Stimulated activated CD4-positive, alpha-beta T cell treated with anti-CD3 and anti-CD28 coated beads, Interleukin-15, amount 100 ng/mL, for 1 hour (primary cell): ENCODE measurements at places on chromosomes 11 and 22.

DNA sequence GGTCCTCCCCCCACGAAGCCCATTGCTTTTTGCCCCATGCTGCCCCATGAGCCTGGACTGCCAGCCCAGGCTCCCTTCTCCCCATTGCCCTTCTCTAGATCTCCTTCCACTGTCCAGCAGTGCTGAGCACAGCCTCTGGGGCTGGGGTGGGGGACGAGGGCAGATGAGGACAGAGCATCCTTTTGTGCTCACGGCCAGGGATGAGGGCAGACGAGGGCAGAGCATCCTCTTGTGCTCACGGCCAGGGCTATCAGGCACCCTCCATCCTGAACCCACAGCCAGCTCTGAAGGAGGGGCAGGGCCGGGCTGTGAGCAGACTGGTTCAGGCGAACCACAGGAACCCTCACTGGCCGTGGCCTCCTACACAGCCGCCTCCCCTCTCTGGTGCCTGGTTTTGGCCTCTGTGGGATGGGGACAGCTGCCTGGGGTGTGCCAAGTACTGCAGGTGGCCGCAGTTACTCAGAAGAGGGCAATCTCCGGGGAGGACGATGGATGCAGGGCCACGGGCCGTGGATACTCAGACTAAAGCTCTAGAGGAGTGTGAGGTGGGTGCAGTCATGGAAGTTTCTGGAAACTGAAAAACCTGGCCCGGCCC, 1258.8 kb downstream of the BRD1 start:
- DNase-seq = no peak

- no peak for DNase-seq
These were observed 813.3 kb upstream of the RAG2 start for GRCh38 chr11:37411289-37411688.

DNA sequence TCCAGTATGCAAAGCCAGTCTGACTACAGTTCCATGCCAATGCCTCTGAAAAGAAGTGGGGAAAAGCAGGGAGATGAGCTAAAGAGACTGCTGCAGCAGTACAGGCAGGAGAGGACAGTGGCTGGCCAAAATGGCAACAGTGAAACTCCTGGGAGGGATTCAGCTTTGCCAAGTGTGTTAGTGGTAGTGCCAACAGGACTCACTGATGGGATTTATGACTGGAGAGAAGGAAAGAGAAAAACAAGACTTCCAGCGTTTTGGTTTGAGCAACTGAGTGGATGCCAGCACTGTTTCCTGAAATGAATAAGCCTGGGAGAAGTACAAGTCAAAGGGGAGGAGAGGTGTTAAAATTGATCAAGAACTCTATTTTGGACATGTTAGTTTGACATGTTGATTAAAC, 80.9 kb downstream of the PLEKHA7 start:
- no peak for DNase-seq

GRCh38 chr11:62233730-62234129, 8.3 kb upstream of the SCGB1D2 start:
- no peak for DNase-seq

- no peak for DNase-seq
These were observed 21.0 kb downstream of the GUCY1A2 start for GRCh38 chr11:106997227-106997626.

- DNase-seq = no peak
These were observed 436.4 kb upstream of the CCDC90B start for GRCh38 chr11:83722392-83723119.

GRCh38 chr11:19374151-19374569, 133.4 kb upstream of the E2F8 start:
- DNase-seq = no peak
